ENCODE measurements at places on chromosomes 12 and 14.

DNA sequence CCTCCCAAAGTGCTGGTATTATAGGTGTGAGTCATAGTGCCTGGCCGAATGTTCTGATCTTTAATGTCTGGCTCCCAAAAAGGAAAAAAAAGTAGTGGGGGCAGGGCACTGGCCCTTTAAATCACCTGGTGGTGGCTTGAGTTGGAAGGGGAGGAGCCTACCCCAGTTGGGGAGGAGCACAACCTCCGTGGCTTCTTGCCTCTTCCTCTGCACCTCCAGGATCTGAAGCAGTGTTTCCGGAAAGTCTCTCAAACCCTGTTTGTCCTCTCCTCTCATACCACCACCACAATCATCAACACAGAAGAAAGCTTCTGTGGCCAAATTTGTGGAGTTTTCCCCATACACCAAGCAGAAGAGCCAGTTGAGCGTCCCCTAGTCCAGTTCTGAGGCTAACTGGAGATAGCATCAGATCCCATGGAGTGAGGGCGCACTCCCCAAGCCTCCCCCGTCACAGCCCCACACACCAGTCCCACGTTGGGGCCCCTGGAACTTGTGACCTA is 24.3 kb upstream of the RCOR1 start:
- DNase-seq = no peak

GRCh38 chr14:99803803-99804202 is 10.6 kb downstream of the EML1 start:
- no peak for DNase-seq

DNA sequence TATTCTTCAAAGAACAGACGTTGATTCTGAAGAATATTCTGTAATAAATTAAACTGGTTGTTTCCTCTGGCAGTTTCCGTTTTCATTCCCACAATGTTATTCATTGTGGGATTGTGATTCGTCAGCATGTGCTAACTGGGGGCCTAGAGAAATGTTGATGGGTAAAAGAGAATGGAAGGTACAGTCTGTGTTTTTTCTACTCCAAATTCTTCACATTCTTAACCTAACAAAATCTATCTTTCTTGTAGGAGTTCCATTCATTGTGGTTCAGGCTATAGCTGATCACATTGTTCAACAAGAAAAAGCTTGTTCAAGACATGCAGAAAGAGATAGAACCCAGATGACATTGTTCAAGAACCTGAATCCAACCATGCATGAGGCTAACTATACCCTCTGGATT is 5.9 kb downstream of the CD163 start:
- DNase-seq = no peak

DNA sequence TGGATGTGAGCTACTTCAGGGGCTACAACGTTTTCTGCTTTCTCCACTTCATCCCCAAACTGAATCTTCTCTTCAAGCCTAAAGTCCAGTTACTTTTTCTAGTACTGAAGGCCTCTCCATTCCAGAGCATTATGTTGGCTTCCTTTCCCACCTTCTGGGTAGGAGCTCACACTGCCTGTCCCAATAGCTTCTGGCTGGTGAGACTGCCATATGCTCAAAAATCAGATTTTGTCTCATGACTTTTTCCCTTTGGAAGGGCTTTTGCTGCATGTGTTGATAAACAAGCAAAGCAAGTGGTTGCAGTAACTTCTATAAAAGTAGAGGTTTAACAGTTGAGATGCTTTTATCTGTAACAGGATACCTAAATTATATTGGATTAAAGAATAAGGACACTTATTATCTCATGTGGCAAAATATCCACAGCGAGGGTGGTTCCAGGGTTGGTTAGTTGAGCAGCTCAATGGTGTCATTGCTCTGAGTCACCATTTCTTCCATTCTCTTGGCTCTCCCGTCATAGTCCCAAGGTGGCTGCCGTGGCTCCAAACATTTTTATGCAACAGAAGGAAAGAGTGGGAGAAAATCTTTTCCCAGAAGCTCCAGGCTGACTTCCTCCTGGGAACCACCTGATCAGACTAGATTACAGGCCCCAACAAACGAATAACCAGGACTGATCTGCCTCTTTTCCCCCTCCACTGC is 15.1 kb upstream of the PPFIBP1 start:
- DNase-seq = no peak

DNA sequence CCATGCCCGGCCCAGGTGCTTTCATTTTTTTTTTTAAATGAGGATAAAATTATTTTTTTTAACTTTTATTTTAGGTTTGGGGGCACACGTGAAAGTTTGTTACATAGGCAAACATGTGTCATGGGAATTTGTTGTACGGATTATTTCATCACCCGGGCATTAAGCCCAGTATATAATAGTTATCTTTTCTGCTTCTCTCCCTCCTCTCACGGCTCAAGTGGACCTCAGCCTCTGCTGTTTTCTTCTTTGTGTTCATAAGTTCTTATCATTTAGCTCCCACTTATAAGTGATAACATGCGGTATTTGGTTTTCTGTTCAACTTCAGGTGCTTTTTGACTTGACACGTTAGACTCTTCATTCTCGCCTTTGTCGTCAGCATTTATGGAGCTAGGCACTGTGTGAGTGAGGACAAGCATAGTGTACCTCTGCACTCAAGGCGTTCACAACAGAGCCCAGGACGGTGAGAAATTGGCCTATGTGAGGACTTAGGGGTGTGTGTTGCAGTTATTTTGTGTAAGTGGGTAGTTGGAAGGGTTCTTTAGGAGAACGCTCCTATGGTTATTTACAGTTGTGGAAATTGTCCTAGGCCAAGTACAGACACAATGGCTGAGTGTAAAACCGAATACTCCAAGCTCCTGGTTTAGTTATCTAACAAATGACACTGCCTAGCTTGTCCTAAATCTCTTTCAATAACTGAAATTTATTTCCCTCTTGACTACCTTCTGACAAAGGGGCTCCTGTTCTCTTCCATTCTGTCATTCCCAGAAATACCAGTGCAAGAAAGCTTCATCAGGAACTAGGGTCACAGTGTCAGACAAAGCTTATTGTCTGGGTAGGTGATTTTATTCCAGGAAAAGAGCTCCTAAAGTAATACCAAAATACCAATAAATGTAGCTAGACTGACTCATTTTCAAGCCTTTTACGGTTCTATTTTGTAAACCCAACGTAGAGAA is 200.5 kb upstream of the PRICKLE1 start:
- peak; percentile 69 for DNase-seq
